ENCODE measurements at places on chromosomes 2 and 18.

GRCh38 chr2:86302320-86302719, 35.1 kb downstream of the REEP1 start:
- no peak for DNase-seq

DNA sequence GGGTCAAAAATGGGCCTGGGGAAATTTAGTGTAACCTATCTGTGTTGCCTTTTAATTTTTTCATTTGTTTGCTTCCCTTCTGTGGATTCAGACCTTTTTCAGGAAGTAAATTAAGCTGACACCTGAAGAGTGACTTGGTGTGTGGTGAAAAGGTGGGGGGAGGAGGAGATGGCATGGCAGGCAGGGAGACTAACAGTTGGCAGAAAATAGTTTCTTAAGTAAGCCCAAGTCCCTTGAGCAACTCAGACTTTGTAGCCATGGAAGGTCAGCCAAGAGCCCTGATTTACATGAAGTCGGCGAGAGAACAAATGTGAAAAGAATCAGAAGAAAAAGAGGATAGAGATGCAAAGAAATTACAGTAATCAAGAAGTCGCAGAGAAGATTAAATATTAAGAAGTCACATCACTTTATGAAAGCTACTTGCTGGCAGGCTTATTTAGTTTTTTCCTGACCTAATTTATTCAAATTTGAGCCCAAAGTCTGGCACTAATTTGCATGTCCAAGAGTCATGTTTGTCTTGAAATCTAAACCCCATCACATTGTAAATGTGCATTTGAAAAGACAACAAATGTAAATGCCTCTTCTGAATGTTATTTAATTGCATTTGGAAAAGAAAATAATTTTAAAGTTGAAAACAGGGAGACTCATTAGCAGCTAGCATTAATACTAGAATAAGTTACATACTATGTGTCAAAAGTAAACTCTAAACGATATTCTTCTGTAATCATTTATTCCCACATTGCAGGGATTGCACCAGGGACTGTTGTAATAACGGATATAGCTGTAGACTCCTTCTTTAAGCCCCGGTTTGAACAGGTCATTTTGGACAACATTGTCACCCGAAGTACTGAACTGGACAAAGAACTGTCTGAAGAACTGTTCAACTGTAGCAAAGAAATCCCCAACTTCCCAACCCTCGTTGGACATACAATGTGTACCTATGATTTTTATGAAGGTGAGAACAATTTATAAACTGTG, 19.3 kb downstream of the UPP2 start:
- DNase-seq, result no peak

GRCh38 chr2:108447947-108448677, 894 bp upstream of the GCC2 start:
- DNase-seq, result no peak

- peak; percentile 29 for DNase-seq
Observed at GRCh38 chr2:146602383-146602782, 1242.4 kb upstream of the ACVR2A start.
